ENCODE measurements at places on chromosomes 16 and 17.

- DNase-seq, result no peak
Observed at GRCh38 chr16:49462362-49462988, 88.9 kb downstream of the C16orf78 start.

DNA sequence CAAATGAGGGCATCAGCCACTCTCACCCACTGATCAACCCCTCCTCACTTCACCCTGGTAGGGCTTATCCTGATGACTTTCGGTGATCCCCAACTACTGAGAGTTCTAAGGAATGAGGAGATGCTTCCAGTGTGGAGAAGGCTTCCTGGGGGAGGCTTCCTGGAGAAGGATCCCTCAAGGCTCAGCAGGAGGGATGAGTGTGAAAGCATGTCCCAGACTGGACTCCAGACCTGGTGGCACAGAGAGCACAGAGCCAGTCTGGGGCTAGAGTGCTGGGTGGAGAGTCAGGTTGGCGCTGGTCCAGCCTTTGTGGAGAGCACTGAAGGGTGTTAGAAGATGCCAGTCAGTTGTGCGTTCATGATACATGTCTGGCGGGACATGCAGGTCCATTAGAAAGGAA is 53.7 kb downstream of the PLD6 start:
- DNase-seq, result peak; percentile 81

DNA sequence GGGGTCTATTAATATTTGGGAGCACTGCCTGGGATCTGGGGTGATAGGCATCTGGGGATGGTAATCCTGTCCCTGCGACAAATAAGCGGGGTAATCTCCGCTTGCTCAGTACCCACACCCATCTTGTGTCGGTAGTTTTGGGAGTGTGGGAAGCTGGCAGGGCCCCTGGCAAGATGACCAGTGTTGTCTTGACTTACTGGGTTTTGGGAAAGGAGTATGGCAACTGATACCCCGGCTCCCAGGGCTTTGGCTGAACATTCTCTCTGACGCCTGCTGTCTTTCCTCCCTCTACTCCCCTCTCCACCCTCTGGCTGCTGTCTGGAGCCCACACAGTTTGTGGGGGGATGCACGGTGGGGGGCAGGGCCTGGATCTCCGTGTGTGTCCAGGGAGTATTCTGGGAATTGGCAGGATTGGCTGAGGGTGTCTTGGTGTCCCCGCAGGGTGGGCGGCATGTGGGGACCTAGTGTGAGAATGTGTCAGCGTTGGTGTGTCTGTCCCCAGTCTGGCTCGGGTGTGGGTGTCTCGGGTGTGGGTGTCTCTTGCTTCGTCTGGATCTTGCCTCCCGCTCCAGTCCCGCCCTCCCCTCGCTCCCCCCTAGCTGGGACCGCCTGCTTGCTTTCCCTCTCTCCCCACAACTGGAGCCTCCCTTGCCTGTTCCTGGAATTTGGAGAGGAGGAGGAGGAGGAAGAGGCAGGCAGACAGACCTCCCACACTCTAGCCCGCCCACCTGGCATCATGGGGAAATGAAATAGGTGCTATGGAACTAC is 12.0 kb downstream of the RARA start:
- DNase-seq, result no peak

DNA sequence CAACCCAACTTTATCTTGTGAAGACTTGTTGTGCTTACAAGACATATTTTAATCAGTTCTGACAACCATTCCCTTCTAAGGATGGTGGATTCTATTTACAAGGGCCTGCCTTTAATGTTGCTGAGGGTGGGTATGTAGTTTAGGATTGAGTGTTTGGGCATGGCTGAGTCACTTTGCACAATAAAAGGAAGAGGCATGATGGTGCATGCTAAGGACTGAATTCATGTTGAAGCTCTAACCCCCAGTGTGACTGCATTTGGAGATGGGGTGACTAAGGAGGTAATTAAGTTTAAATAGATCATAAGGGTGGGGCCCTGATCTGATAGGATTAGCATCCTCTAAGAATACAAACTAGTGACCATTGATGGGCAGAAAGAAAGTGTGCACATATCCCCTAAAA is 196.1 kb upstream of the HS3ST3A1 start:
- DNase-seq, result no peak

- DNase-seq, result peak; percentile 35
Observed at GRCh38 chr17:64056269-64057005, 36.0 kb upstream of the ICAM2 start.

DNA sequence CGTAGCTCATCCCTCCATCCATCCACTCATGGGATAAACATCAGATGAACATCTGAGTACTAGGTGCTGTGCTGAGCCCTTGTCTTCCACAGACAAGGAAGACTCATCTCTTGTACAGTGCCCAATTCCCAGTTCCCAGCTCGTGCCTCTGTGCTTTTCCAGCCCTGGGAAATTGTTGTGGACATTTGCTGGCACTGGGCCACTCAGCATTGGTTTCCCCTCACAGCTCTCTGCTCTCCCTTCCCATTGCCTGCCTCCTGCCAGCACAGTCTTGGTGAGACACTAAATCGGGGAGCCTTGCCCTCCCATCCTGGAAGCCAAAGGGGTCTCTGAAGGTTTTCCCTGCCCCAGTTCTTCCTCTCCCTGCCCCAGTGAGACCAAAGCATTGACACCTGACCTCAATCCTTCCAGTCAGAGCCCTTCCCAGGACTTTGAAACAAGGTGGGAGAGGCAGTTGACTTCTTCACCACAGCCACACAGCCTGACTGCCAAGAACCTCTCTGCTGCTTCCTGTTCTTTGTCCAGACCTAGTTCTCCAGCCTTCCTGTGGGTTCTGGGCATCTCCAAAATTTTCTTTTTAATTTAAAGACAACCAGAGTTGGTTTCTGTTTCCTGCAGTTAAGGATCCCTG is 50.2 kb downstream of the WSB1 start:
- DNase-seq, result no peak

DNA sequence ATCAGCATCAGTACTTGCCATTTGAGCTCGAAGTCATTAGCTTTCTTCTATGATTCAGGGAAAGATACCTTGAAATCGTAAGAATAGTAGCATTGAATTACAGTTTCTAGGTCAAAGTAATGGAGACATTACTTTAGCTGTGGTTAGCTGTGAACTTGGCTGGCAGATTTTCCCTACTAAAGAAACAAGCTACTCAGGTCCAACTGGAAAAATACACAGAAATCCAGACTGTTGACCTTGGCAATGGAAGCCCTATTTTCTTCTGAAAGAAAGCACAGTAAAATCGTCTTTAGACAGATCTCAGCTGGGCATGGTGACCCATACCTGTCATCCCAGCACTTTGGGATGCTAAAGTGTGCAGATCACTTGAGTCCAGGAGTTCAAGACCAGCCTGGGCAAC is 13.4 kb upstream of the DNAJA2 start:
- DNase-seq, result no peak

DNA sequence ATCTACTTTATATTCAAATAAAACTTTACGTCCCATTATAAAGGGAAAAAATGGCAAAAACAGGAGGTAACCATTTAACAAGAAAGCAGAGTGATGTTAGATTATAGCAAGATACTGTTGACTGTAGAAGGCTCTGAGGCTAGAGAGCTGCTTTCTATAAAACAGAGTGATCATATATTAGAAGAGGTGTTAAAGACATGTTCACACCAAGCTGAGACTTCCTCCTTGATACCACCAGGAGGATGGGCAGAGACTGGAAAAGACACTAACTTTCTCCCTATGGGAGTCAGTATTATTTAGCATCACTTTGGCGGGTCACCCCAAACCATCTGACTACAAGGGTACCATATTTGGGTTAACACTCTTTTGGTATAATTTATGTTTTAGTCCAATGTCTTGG is 687 bp upstream of the CIITA start:
- no peak for DNase-seq

- no peak for DNase-seq
Observed at GRCh38 chr17:58593123-58593522, 78.7 kb upstream of the MTMR4 start.

DNA sequence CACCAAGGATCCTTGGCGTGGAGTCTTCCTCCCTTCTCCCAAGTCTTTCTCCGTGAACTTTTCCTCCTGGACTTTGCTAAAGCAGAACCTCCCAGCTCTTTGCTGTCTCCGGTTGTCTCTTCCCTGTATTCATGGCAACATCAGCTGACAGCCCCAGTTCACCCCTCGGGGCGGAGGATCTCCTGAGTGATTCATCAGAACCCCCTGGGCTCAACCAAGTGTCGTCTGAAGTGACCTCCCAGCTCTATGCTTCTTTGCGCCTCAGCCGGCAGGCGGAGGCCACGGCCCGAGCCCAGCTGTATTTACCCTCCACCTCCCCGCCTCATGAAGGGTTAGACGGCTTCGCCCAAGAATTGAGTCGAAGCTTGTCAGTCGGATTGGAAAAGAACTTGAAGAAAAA is 943 bp downstream of the CNTROB start:
- peak; percentile 74 for DNase-seq

- no peak for DNase-seq
Observed at GRCh38 chr17:2700491-2701141, 10.9 kb downstream of the CLUH start.

DNA sequence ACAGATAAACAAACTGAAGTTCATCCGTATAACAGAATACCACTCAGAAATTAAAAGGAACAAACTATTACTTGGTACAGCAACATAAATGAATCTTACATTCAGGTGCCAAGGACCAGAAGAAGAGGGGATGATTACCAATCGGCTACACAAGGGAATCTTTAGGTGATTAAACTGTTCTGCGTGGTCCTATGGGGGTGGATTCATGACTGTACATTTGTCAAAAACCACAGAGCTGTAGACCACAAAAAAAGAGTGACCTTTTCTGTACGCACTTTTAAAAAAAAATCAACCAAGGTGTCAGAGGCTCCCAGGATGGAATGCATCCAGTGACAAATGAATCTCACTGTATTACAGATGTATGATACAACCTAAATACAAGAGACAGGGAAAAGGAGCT is 110.8 kb downstream of the CDYL2 start:
- DNase-seq, result no peak

- peak; percentile 51 for DNase-seq
Observed at GRCh38 chr17:21211825-21212479, 2.0 kb downstream of the TMEM11 start.

DNA sequence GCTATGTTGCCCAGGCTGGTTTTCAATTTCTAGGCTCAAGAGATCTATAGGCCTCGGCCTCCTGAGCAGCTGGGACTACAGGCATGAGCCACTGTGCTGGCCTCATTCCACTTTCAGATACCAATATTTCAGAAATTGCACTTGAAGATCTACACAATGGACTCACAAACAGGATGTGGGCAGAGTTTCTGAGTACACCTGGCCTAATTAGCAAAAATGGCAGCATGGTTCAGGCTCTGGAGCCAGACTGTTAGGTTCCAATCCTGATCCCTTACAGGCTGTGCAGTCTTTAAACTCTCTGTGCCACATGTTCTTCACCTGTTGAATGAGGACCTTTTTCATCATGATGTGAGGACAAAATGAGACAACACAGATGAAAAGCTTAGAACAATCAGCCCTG is 32.2 kb downstream of the RNF157 start:
- DNase-seq, result no peak

DNA sequence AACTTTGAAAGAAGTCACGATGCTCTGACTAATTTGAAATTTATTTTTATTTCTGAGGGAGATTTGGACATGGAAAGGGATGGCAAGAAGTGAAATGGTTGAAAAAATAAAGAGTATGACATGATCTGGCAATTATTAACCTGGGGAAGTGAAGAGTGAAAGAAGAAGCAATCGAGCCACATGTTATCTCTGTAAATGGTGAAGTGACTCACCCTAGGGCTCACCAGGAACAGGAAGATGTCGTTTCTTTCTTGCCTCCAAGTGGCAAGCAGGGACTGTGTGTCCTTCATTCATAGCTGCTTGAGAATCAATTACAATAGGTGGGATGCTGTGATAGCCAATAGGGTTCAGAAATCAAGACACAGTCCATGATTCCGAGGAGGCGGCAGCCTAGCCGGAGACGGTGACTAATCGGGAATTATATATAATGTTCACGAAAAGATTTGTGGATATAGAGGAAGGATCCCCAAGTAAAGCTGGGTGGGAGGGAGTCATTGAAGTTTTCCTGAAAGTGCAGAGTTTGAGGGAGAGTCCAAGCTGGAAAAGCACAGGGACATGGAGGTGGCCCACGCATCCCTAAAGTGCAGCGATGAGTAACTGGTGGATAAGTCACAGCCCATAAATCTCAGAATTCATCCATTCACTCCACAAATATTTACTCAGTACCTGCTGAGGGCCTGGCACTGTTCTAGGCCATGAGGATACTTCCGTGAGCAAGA is 18.2 kb upstream of the KRT20 start:
- peak; percentile 99 for DNase-seq

- DNase-seq, result no peak
Observed at GRCh38 chr17:2030779-2031163, 818 bp downstream of the DPH1 start.

- no peak for DNase-seq
Observed at GRCh38 chr17:65618516-65618915, 57.1 kb upstream of the AXIN2 start.

- DNase-seq, result no peak
Observed at GRCh38 chr17:72651988-72652387, 440.5 kb downstream of the SLC39A11 start.

- no peak for DNase-seq
Observed at GRCh38 chr17:50130559-50131305, 772 bp upstream of the SAMD14 start.

GRCh38 chr17:77772899-77773358 is 185.6 kb upstream of the TNRC6C start:
- DNase-seq, result no peak

GRCh38 chr16:55146966-55147365 is 177.0 kb upstream of the IRX6 start:
- no peak for DNase-seq
